Activated naive CD8-positive, alpha-beta T cell treated with anti-CD3 and anti-CD28 coated beads, Interleukin-2, amount 50 U/mL, for 16 hours (primary cell): ENCODE measurements at places on chromosomes 13 and 19.

GRCh38 chr19:29211562-29212355 is 1.2 kb downstream of the UQCRFS1 start:
- DNase-seq: no peak

DNA sequence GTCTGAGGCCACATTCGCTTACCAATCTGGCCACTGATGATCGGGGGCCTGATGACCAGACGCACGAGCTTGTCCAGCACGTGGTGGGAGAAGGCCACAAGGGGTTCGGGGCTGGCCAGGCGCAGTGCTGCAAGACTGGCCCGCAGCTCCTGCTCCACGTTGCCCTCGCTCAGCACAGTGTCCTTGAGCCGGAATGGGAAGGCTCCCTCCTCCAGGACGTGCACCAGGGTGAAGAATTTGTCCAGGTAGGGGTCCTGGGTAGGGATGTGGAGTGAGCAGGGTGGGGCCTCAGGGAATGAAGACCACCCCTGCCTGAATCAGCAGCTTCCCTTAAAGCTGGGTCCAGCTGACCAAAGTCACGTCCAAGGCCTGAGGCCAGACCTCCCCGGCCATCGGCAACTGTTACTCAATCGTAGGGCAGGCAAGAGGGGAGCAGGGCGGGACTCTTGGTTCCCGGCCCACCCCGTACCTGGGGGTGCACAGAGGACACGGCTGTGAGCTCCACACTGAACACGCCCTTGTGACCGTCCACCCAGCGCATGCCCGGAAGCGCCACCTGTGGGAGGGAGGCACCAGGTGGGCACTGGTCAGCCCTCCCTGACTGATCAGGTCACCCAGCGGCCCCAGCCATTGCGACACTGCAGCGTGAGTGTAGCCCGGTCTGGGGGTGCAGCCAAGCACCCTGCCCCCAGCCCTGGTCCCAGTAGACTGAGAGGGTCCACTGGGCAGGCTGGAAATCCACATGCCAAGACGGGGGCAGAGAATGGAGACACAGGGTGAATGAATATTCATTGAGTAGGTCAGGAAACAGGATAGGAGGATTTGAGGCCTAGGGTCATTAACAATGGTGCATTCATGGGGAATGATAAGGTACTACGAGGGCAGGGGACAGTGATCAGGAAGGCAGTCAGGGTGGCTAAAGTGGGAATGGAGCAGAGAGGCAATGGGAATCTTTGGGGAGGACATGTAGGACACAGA is 2.8 kb upstream of the ANGPTL8 start:
- DNase-seq: no peak

DNA sequence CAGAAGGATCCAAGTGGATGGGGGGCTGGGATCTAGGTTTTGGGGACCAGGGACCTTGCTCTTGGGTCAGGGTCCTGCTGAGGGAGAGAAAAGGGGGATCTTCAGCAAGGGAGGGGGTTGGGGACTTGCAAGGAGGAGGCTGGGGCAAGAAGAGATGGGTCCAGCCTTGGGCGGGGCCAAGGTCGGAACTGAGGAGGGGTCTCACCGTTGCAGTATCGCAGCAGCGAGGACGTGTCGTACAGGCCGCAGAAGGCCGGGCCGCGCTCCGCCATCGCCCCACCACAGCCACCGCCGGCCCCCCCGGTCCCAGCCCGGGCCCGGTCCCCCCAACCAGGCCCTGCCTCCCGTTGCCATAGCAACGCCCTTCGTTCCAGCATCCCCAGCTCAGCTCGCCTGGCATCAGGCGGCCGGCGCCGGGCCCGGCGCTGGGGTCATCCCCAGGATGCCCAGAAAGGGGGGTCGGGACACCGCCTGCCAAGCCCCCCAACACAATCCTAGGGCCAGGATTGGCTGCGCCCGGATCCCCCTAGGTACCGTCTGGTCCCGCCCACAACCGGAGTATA is 6.0 kb upstream of the EML2 start:
- DNase-seq: no peak

- no peak for DNase-seq
These were observed 238.8 kb upstream of the PCDH20 start for GRCh38 chr13:61654481-61654880.

DNA sequence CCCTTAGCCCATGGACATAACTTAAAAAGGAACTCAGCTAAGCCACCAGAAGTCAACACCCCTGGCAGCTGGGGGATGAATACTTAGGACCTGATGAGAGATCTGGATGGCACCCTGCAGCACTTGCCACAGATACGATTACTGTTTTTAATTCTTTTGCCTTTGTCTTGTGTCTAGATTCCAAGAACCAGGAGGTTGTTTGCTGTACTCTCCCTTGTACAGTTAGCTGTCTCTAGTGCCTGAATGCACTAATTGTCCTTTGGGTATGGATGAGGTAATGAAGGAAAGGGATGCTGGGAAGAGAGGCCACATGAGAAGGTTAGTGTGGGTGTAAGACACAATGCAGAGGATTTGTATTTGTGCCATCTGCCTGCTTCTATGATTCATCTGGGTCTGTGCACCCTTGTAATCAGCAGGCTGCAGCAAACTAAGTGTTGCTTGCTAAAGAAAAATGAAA is 385.8 kb downstream of the KCNRG start:
- DNase-seq: no peak

DNA sequence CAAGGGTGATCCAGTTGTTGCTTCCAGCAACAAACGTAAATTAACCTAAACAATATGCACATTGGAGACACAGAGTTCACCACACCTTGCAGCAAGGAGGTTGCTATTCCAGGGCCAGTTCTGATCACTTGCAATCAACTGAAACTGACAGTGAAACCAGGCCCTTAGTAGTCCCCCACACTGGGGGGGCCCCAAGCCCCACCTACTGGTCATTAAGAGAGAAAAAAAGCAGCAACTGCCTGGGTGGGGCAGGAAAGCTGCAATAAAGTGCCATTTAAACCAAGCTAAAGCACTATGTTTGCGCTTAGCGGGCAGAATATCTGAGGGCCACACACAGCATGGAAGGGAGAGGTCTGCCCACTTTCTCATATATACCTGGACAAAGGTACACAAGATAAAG is 51.5 kb downstream of the ATP7B start:
- no peak for DNase-seq

GRCh38 chr13:66195238-66195637 is 1034.9 kb downstream of the PCDH9 start:
- DNase-seq: no peak
